ENCODE measurements at places on chromosomes 2 and 18. TPM values are rescaled to one million over a fixed set of nuclear protein-coding genes. Genes with fewer than 3 reads are reported as not detected.

Gene CRACDL
- total RNA-seq, result not detected

DNA sequence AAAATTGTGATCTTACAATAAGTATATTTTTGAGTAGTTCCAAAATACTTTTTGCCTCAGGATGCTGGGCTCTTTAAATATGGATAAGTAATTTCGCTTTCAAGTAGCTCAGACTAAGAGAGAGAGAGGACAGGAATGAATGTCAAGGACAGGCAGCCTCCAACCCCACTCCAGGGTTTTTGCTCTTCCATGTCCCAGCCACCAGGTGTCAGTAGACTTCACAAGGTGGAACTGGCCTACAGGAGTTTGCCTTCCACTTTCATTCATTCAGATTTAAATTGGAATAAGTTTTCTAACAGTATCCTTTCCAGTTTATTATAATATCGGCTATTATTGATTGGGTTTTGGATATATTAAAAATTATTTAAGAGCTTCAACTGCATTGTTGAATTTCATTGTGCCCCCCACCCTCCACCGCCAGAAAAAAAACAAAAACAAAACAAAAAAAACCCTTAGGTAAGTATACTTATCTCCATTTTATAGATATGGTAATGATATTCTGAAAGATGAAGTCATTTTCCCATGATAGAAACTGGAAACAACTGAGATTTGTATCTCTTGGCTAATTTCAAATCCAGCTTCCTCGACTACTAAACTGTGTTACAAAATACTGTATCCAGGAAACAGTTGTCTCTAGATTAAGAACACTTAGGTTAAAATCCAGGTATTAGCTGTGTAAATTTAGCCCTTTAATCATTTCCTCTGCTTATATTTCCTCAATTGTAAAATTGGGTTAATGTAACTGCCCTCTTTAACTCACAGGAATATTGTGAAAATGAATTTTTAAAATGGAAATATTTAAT, 793.1 kb downstream of the ERBB4 start:
- peak; percentile 56 for DNase-seq

GRCh38 chr2:181164699-181165098, 184.3 kb downstream of the UBE2E3 start:
- no peak for DNase-seq

DNA sequence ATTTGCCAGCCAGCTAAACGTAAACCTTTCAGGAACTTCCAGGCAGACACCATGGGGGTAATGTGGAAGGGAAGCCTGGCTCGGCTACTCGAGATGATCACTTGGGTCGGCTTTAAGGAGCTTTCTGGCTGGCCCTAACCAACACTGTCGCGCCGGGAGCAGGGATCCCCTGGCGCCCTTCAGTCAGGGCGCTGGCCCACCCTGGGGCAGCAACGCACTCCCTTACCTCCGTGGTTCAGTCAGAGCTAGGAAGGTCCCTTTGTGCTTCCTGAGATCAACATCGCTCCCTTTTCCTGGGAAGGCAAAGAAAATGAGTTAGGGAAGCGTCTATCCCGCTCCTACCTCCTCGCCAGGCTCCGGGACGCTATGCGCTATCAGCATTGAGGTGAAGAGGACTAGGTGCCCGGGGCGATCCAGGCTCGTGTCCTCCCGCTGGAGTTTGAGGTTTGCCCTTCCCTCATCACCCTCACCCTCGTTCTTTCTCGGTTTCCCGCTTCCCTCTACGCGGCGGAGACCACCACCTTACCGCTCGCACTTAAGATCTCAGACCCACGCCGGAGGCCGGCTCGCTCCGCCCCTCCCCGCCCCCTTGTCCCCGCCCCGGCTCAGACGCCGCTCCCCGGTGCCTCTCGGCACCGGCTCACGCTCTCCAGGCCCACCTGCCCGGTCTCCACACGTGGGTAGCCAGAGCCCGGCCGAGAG, 449 bp upstream of the ATRAID start:
- DNase-seq, result peak; percentile 62

Gene MTX2
- 29.8 TPM for total RNA-seq

DNA sequence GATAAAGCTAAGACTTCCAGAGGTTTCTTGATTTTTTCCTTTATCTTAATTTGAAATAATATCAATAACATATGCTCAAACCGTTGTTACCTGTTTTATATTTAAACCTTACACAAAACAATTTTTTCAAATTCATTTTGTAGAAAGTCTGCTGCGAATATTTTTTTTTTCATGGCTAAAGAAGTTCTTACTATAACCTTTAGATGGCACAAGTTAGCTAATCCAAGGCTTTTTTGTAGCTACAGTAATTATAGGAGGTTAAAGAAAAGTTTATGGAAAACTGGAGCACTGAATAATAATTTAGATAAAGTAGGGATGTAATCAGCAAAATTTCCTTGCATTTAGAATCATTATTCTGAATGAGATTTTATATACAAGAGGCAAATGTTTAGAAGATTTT, 78.0 kb upstream of the PNPT1 start:
- DNase-seq, result peak; percentile 45

Gene LRATD1
- total RNA-seq, result 0.57 TPM

DNA sequence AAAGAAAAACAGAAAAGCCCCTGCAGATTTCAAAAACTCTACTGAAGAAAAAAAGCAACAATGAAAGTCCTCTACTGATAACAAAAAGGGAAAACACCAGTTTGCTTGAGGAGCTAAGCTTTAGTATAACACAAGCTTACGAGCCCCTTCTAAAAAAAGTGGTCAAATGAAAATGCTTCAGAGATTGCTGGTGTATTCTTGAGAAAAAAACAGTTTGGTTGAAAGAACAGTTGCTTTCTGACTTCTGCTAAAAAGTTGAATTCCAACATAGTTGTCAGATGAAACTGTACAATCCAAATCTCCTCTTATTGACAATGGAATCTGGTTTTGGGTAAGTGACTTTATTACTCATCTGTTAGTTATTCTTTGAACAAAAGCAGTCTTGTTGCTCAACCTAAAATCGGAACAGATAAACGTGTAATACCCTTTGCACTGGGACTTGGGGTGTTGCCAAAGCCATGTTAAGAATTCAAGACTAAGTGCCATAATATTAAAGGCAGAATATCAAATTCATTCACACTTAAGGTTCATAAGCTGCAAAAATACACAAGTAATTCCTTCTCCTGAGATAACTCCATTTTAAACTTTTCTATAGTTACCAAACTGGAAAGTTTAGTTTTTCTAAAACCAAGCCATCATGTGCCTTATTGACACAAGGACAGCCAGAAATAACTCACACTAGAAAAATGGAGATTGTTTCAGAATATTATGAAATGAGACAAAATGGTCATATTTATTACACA, 45.3 kb upstream of the SPAG16 start:
- DNase-seq, result peak; percentile 90

DNA sequence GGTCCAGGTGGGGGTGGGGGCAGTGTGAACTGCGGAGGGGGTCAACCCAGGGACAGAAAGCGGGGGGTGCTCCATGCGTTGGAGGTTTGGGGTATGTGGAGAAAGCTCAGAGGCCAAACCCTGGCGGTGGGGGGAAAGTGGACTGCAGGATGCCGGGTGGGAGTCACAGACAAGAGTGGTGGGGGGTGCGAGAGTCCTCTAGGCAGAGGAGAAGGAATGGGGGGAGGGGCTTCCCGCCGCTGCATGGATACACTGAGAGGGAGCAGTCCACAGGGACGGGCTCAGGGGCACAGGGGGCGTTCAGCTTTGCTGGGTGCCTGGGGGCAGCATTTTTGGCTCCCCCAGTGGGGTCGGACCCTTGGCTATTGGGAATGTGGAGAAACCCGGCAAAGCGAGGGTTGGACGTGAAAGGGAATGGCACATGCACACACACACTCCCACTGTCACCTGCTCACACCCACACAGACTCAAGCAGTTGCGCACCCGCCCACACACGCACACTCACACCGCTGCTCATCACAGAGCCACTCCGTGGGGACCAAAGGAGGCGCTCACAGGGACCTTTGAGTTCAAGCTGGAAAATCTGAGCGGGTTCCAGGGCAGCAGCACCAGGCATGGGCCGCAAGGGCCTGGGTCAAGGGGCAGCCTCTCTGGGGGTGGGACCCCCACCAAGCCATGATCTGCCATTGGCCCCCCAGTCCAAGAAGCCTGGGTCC, 7.7 kb downstream of the GBX2 start:
- no peak for DNase-seq

Gene PAPOLG
- 15.2 TPM for total RNA-seq

DNA sequence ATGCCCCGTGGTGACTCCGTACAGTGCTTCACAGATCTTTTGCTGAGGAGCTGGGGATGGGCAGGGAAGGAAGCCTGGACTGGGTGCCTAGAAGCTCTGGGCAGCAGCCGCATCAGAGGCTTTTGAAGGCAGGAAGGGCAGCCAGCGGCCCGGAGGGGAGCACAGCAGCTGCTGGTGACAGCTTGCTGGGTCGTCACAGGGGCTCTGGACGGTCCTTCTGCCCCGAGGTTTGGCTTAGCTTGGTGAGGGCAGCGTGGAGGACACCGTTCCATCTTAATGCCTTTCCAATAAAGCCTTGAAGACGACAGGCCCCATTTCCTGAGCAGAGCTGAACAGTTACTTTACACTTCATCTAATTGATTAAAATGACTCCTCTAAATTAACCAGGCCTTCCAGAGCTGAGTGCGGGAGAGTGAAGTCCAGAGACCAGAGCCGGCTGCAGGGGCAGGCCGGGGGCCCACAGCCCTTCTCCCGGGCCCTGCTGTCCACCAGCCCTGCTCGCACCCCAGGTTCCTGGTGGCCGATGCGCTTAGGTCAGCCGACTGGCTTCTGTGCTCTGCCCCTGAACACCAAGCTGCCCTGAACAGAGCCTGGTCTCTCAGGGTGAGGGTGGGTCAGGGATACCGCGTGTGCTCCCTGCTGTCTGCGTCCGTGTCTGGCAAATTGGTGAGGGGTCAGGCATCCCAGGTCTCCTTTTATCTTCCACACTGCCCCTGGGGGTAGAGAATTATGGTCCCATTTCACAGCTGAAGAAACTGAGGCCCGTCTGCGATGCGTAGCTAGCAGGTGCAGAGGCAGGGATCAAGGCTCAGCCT, 43.5 kb downstream of the RRM2 start:
- DNase-seq, result no peak

Gene ABCG8
- not detected for total RNA-seq

DNA sequence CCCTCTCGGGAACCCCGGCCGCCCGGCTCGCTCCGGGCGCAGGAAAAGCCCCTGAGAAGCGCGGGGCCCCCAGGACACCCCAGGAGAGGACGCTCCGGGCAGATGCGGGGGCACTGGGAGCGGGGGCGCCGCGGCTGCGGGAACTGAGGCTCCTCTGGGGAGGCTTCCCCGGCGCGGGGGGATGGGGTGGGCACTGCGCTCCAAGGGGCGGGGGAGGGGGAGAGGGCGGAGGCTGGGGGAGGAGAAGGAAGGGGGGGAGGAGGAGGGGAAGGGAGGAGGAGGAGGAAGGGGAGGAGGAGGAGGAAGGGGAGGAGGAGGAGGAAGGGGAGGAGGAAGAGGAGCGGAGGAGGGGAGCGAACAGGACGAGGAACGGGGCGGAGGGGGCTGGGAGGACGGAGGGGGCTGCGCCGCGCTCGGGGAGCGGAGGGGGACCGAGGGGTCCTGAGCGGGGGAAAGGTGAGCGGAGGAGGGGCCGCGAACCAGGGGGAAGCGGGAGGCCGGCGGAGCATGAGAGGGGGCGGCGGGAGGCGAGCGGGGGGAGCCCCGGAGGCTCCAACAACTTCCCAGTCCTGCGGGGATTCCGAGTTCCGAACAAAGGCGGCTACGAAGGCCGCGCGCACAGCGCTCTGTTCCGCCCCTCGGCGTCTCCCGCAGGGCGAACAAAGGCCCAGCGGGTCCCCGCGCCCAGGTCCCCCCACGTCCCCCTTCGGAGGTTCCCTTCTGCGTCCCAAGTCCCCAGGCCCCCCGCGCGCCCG, 742 bp downstream of the PXDN start:
- DNase-seq, result peak; percentile 42

DNA sequence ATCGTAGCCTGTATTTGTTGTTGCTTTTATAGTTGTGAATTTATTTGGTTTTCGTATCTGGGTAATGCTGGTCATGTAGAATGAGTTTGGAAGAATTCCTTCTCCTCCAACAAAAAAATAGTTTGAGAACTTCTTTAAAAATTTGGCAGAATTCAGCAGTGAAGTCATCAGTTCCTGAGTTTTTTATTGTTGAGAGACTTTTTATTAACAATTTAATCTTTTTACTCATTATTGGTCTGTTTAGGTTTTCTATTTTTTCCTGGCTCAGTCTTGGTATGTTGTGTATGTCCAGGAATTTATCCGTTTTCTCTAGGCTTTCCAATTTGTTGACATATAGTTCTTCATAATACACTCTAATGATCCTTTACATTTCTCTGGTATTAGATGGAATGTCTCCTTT, 1613.3 kb upstream of the PIK3C3 start:
- no peak for DNase-seq

Gene UGT1A10
- not detected for total RNA-seq

DNA sequence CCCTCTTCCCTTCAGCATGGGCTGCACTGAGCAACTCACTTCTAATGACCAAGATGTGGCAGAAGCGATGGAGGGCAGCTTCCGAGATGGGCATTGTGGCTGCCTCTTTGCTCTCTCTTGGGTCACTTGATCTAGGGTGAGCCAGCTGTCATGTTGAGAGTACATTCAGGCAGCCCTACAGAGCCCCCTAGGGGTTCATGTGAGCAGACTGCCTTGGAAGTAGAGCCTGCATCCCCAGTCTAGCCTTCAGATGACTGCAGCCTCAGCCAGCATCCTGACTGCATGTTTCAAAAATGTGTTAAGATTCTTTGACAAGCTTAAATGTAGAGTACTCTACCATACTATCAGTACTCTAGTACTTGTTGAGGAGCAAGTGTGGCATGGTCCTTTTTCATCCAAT, 143.9 kb downstream of the NCK2 start:
- no peak for DNase-seq

DNA sequence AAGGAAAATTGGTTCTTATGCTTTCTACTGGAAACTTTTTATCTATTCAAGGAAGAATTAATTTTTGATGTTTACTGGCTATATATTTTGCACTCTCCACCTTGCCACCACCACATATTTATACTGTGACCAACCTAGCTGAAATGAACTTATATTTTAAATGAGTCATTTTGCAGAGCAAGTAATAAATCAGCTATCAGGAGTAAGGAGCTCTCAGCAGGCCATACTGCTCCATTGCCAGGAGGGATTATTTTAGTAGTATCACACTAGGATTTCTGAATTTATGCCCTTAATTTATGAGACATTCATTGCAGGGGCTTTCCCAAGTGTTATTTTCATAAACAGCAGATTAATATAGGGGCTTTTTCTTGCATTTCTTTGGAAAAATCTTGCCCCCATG, 125.8 kb upstream of the CYP1B1 start:
- DNase-seq, result peak; percentile 52

Gene POU3F3
- total RNA-seq, result 1.0 TPM

GRCh38 chr2:236565879-236566402, 3.7 kb upstream of the ACKR3 start:
- no peak for DNase-seq

DNA sequence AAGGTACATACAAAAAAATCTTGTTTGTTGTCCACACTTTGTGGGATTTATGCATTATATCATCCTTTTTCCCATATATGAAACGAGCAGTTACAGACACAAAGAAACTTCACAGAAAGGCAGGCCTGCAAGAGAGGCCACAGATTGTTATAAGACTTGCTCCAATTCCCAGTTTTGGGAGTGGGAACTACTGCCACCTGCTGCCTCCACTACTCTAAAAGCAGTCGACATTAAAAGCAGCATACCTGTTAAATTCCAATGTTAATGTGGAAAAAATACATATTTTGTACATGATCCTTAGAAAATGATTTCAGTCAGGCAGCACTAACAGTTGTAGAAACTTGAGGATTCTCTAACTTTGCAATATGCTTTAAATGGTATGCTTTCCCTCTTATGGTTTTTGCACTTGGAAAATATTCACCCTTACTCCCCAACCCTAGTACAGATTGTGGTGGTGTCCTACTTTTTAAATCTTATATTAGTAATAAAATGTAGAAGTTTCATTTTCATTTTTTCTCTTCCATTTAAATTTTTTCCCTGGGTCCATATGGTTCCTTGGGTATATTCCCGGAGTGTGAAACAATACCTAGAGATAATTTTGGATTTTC, 37.9 kb downstream of the SLC38A11 start:
- peak; percentile 51 for DNase-seq

All from M059J (cell line).